ENCODE measurements at places on chromosomes 3 and 15. TPM values are rescaled to one million over a fixed set of nuclear protein-coding genes. Genes with fewer than 3 reads are reported as not detected.

DNA sequence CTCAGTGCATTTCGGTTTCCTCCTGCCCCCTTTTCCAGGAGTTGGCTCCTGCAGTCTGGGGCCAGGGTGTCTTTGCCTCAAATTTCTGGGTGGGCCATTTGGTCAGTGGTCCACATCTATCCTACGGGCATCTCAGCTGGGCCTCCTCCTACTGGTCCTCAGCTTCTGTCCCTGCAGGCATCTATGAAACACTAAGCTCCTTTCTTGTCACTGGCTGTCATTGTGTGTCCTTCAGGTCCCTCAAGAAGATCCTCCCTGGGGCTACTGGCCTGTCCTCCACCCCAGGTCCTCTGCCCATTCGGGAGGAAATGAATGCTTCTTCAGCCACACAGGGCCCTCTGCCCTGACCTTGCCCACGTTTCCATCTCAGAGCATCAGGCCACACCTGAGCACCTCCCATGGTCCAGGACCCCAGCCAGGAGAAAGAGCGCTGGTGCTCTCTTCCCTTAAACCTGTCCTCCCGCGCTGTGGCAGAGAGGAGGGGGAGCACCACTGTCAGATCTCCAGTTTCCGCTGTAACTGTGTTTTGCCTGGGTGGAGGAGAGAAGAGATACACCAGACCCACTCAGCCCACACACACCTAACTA lies 1.8 kb downstream of the PRR23E start:
- no peak for DNase-seq

DNA sequence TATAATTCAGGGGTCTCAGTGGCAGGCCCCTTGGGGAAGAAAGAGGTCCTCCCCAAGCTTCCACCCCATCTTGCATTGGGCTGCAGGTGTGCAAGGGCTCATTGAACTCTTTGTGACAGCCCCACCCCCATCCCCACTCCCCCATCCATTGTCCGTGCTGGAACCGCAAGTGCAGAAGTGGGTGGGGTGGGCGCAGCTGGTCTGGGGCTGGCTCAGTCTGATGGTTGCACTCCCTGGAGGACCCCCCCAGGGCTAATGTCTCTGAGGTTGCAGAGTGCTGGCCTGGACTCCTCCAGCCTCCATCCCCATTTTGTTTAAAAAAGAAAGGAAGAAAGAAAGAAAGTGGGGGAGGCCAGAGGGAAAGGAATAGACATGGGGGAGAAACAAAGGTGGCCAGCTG lies 42.3 kb upstream of the ARL8B start:
- DNase-seq = no peak

GRCh38 chr15:88716543-88717381 lies 77.9 kb downstream of the ISG20 start:
- no peak for DNase-seq

DNA sequence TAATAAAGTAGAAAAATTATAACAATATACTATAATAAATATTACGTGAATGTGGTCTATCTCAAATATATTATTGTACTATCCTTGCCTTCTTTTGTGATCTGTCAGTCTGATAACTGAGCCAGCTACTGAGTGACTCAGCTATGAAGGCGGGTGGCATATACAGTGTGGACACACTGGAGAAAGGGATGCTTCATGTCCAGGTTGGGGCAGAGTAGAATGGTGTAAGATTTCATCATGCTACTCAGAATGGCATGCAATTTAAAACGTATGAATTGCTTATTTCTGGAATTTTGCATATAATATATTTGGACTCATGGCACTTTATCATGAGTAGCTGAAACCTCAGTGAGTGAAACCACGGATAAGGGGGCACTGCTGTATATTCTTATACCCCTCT lies 172.9 kb upstream of the TBC1D5 start:
- DNase-seq = no peak

GRCh38 chr3:123405021-123405420 lies 43.9 kb downstream of the ADCY5 start:
- no peak for DNase-seq

GRCh38 chr15:77858792-77859490 lies 218.6 kb downstream of the TBC1D2B start:
- DNase-seq = no peak

Gene ZNF385D
- not detected for total RNA-seq

Gene EFHB
- total RNA-seq = 0.39 TPM

Gene FAM81A
- 2.4 TPM for total RNA-seq
